ENCODE measurements at places on chromosomes 3 and 15. TPM values are rescaled to one million over a fixed set of nuclear protein-coding genes. Genes with fewer than 3 reads are reported as not detected.

FRMD5 gene
- polyA plus RNA-seq = not detected

NR2F2 gene
- polyA plus RNA-seq = not detected

RNF13 gene
- polyA plus RNA-seq = 136 TPM

ALDH1A2 gene
- not detected for polyA plus RNA-seq

OCA2 gene
- not detected for polyA plus RNA-seq

PIERCE2 gene
- 0.44 TPM for polyA plus RNA-seq

CELSR3 gene
- polyA plus RNA-seq = 0.42 TPM

GP5 gene
- 4.2 TPM for polyA plus RNA-seq

FGD5 gene
- not detected for polyA plus RNA-seq

TMC3 gene
- polyA plus RNA-seq = 0.05 TPM

THBS1 gene
- polyA plus RNA-seq = 0.02 TPM

ZNF501 gene
- 1.6 TPM for polyA plus RNA-seq

TRPM1 gene
- polyA plus RNA-seq = not detected

B3GALNT1 gene
- 2.7 TPM for polyA plus RNA-seq

CHST13 gene
- 0.14 TPM for polyA plus RNA-seq

FHIT gene
- polyA plus RNA-seq = 32.3 TPM

CCDC14 gene
- 6.6 TPM for polyA plus RNA-seq

GOLGA8G gene
- not detected for polyA plus RNA-seq

FSTL1 gene
- polyA plus RNA-seq = 0.23 TPM

ZBTB20 gene
- polyA plus RNA-seq = 16.5 TPM

PRKCI gene
- polyA plus RNA-seq = 10.8 TPM

GOLGA8S gene
- not detected for polyA plus RNA-seq

All from naive thymus-derived CD8-positive, alpha-beta T cell (primary cell).